CD14-positive monocyte (primary cell): ENCODE measurements at places on chromosomes 6 and 20. TPM values are rescaled to one million over a fixed set of nuclear protein-coding genes. Genes with fewer than 3 reads are reported as not detected.

Gene CST2
- polyA plus RNA-seq = not detected

- H3K36me3 ChIP-seq = no peaks in the 10 kb centered on the region
- DNase-seq = no peak
- no peaks in the 10 kb centered on the region for H3K27me3 ChIP-seq
Measured at GRCh38 chr6:19525673-19526072, 311.5 kb upstream of the ID4 start.

GRCh38 chr6:122484760-122485159 lies 13.2 kb upstream of the SERINC1 start:
- peak; percentile 12 for DNase-seq
- no peak overlapping the region for H3K27ac ChIP-seq
- no peaks in the 10 kb centered on the region for H3K4me1 ChIP-seq
- H3K27me3 ChIP-seq = no peaks in the 10 kb centered on the region
- no peaks in the 10 kb centered on the region for H3K36me3 ChIP-seq
- no peak overlapping the region for H3K4me3 ChIP-seq

DNA sequence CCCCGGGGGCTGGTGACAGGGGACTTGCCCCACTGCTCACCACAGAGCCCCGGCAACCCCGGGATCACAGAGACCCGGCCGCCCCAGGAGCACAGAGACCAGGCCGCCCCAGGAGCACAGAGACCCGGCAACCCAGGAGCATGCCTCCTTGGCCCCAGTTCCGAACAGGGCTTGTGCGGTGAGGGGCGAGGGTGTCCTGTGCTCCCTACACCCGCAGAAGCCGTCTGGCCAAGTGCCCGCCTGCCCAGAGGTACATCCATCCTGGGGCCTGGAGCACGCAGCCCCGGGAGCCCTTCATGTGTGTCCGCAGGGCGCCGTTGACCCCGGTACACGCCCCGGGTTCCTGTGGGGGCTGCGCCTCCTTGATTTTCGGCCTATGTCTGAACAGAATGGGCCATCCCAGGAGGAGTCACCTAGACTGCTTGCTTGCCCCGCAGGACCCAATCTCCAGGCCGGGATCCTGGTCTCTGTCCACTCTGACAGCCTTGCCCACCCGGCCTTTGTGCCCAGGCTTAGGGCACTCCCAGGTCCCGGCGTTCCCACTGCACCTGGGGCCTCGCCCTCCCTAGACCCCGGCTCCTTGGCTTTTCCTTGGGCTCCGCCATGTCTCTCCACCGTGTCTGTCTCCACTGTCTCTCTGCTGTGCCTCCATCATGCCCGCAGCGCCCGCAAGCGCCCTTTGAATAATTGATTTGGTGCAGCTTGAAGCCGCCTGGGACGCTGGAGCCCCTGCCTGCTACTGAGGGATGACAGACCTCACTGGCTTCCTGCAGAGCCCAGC lies 219.8 kb downstream of the ERMARD start:
- no peaks in the 10 kb centered on the region for H3K36me3 ChIP-seq
- no peak overlapping the region for H3K4me3 ChIP-seq
- H3K27ac ChIP-seq = no peak overlapping the region
- H3K27me3 ChIP-seq = no peaks in the 10 kb centered on the region
- no peak for DNase-seq

Gene TULP1
- not detected for polyA plus RNA-seq
